Stimulated activated CD4-positive, alpha-beta T cell treated with anti-CD3 and anti-CD28 coated beads, Interleukin-2, amount 100 ng/mL, for 24 hours (primary cell): ENCODE measurements at places on chromosomes 16 and 17.

DNA sequence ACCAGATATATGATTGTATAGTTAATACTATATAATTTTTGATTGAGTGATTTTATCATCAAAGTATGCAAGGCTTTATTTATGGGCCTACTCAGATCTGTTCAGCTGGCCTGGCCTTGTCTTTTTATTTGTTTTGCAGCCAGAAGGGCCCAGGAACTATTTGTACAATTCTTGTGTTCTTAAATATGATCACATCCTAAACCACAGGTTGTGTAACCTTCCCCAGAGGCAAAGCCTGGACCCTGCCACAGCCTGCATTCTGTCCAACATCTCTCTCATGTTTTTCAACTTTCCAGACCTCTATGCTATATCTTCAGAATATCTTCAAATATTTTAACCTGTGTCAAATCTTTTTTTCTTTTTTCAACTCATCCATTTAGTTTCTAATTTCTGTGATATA, 410.4 kb upstream of the MON1B start:
- no peak for DNase-seq

GRCh38 chr17:68710976-68711375, 109.8 kb upstream of the FAM20A start:
- DNase-seq, result no peak

DNA sequence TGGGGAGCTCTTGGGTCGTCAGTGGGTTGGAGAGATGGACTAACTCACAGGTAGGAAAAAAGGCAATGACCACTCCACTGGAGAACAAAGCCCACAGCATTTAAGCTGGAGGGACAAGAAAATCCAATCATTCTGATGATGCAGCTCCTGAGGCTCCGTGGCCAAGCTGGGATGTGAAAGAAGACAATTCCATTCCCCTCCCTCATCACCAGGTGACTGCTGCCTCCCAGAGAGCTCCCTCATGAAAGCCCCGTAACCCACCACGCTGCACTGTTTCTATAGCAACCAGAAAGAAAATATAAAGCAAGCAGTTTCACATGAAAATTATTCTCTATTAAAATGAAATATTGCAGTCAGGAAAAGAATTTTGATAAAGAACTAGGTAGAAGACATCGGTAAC, 15.2 kb downstream of the ANKRD11 start:
- no peak for DNase-seq

DNA sequence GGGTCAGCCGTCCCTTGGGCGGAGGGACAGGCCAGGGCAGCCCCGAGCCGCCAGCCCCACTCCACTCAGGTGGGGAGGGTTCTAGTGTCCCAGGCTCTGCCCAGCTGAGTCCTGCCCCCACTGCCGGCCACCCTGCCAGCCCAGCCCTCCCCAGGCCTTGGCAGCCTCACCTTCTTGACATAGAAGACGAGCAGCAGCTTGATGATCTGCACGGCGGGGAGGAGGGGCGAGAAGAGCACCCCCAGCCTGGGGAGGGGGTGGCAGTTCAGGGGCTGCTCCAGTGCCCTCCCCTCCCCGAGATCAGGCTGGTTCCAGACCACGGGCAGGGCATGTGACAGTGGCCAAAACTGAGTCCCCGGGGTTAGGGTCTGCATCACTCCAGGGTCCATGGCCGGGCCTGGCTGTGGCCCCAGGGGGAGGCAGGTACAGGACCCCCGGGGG, 9.7 kb downstream of the TMC6 start:
- no peak for DNase-seq

- DNase-seq, result no peak
Measured at GRCh38 chr16:9860876-9861275, 321.4 kb downstream of the GRIN2A start.

- no peak for DNase-seq
Measured at GRCh38 chr17:76701471-76701967, 9.2 kb downstream of the MXRA7 start.

- DNase-seq, result no peak
Measured at GRCh38 chr17:72614476-72614870, 478.0 kb downstream of the SLC39A11 start.
